ENCODE measurements at places on chromosomes 4 and X.

GRCh38 chr4:653080-653821 lies 20.8 kb downstream of the ATP5ME start:
- DNase-seq = no peak

- no peak for DNase-seq
Observed at GRCh38 chr4:76012388-76012801, 5.1 kb upstream of the CXCL9 start.

GRCh38 chr4:1122505-1122904 lies 9.1 kb upstream of the RNF212 start:
- DNase-seq = no peak

GRCh38 chr4:184375027-184375426 lies 99.3 kb downstream of the IRF2 start:
- DNase-seq = no peak

DNA sequence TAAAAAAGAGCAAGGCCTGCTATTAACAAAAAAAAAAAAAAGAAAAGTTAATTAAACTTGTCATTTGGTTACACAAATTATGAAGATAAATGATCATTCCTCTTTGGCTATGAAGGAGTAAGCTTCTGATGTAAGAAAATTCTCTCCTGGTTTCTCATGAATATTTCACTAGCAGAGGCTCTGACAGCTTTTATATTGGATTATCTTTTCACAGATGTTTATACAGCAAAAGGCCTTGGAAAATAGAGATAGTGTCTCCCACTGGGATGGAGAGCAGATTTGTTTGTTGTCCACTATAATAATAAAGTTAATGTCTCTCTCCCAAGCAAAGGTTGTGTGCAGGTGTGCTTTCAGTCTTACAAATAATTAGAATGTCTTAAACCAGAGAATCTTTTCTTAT lies 40.7 kb upstream of the PDGFC start:
- DNase-seq = no peak

DNA sequence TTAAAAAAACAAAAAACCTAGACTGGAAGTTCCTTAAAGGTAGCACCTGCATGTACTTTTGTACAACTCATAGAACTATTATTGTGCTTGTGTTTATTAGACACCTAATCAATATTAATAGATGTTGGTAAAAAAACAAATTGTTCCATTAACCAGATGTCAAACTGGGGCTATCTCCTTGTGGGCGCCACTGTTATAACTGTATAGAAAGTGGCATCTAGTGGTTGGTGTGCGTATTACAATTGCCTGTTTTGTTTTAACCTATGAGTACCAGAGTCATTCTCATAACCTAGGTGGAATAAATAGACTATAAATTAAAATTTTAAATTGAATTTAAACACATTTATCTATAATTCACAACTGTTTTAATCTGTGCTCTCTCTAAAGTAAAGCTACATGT lies 97.4 kb downstream of the COL4A5 start:
- DNase-seq = no peak

Measured in H54 (cell line).